ENCODE measurements at places on chromosomes 1 and 21.

GRCh38 chr1:216841165-216841564 lies 117.9 kb upstream of the ESRRG start:
- no peak for DNase-seq

- no peak for DNase-seq
Measured at GRCh38 chr21:41876928-41877652, 2.1 kb downstream of the PRDM15 start.

DNA sequence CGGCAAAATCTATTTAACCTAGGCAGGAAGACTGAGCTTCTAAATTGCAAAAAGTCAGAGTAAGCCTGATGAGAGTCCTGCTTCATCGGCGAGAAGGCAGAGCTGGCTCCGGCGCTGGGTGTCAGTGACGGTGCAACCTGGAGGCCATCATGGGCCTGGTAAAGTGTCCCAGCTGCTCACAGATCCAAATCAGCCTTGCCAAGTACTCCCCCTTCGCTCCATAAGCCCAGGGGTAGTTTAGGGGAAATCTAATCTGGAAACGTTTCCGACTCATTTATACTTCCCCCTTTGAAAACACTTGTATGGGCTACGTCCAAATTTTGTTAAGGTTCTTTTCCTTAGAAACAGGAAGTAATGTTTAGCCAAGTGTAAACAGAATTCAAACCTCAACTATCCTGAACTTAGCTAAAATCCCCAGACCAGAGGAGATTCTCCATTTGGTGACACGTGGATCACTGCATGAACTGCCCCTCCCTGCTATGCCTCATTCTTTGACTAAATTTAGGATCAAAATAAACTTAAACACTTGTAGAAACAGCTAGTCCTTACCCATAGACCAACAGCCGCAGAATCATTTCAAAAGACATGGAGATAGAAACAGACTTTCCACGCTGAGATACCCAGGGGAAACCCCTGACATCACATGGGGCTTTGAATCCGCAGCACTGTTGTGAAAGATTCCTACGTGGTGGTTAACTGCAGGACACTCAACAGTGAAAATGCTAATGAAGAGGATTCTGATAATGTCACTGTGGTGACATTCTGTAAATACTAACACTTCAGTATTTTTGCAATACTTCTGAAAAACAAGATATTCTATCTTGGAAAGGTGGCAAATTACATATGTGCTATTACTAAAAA lies 172.7 kb downstream of the TGFBR3 start:
- peak; percentile 77 for DNase-seq

- DNase-seq: no peak
Measured at GRCh38 chr1:203295796-203296195, 9.5 kb upstream of the BTG2 start.

Measured in activated CD4-positive, alpha-beta memory T cell treated with anti-CD3 and anti-CD28 coated beads for 36 hours (primary cell).